Activated CD8-positive, alpha-beta memory T cell treated with anti-CD3 and anti-CD28 coated beads for 1 hour (primary cell): ENCODE measurements at places on chromosomes 12 and 14.

DNA sequence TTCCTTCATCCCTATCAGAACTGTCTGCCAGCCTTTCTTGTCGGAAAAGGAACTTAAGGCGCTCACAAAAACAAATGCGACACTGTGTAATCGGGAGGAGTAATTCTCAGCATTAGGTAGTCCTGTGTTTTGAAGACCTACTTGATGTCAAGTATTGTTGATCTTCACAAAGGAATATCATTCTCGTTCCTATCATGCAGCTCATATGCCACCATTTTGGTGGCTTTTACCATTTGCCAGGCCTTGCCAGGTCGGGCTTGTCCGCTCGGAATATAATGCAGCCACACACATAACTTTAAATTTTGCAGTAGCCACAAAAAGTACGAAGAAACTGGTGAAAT, 903 bp upstream of the PPP4R3A start:
- no peak for DNase-seq

DNA sequence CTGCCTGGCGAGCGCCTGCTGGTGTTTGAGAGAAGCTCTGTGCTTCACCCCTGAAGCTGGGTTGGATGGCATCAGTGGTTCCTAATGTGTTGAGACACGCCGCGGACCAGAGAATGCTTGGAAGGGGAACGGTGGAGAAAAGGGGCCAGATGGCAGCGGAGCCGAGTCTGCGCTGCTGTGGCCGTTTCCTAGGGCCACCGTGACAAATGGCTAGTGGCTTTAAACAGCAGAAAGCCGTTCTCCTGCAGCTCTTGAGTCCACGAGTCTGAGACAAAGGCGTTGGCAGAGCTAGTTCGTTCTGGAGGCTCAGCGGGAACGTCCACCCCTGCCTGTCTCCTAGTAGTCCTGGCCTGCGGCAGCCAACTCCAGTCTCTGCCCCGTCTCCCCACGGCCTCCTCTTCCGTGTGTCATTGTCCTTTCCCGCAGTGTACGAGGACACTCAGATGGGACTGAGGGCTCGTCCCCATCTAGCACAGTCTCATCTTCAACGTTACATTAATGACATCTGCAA, 103.6 kb downstream of the ADGRD1 start:
- DNase-seq: no peak

- DNase-seq: no peak
These were observed 179.6 kb downstream of the RASSF9 start for GRCh38 chr12:85656561-85656960.

DNA sequence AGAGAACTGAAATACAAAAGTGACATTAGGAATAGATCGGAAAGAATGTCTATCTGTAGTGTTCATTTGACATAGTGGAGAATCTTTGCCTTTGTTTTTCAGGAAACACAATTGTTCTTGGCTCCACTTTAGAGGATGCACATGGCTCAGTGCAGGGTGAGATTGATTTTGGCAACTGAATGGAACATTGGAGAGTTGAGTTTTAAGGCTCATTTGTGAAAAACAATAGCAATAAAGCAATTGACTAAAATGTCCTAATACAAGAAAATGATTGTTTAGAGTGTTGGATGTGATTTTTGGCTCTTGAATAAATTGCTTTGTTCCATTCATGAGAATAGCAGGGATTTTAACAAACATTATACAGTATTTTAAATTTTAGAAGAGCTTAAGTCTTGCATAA, 116.4 kb downstream of the SLC38A1 start:
- DNase-seq: no peak

GRCh38 chr14:39322807-39323206, 89.1 kb downstream of the MIA2 start:
- DNase-seq: no peak

DNA sequence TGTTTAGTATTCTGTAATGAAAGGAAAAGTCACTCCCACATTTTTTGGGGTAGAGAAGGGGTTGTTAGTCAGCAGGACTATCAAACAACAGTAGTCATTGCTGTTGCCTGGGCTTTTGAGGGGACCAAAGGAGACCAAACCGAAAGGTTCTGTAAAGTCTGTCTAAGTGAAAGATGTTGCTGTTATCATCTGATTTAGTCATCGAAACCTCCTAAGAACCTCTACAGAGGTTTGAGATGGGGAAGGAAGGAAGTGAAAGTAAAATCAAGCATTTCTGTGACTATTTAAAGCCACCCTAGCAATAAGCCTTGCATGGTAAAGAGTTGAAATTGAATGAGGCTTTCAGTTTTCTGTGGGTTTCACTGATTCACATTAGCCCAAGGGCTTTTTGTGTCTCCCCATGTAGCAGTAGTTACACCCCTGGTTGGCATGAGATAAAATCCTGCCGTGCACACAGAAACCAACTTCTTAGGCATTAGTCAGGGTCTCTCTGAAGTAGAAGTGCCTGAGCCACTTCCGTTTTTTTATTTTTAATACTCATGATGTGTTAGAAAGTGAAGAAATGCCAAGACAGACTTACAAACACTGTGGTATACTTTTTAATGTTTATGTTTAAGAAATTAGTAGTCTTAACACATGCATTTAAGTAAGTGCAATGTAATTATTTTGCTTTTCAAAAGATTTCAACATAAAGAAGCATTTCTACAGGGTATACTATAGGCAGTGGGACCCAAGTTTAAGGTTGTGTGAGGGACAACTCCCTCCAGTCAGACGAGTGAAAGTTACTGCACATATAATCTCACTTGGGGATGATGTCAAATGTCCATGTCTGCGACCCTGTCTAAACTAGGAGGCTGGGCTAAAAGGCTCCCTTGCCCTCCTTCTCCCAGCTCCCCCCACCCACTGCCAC, 50.4 kb downstream of the DYRK2 start:
- DNase-seq: no peak

GRCh38 chr14:88203291-88203690, 119.8 kb downstream of the KCNK10 start:
- DNase-seq: no peak

- DNase-seq: no peak
These were observed 350.4 kb downstream of the TRHDE start for GRCh38 chr12:72622556-72622955.

- DNase-seq: peak; percentile 12
These were observed 511 bp downstream of the ANO6 start for GRCh38 chr12:45216230-45216982.

- DNase-seq: no peak
These were observed 35.8 kb downstream of the BHLHE41 start for GRCh38 chr12:26088998-26089397.

- DNase-seq: no peak
These were observed 14.7 kb downstream of the SERPINA1 start for GRCh38 chr14:94373708-94374107.

DNA sequence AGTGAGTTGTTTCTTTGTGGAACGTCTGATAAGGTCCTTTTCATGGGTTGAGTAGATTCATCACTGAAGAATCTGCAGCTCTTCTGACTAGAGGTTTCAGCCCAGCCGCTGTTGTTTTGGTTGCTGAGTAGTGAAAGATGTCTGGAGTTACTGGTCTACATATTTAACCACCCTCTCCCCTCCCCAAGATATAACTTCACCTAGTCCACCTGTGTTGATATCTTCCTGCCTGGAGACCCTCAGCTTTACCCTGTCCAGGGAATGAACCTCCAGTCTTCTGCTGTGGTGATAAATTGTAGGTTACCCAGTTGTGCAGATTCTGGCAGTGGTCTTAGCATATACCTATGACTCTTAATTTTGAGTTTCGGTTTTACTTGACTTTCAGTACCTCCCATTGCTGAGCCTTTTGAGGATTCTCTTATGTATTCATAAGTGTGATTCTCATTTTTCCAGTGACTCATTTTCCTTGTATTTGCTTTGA, 62.9 kb downstream of the CCDC91 start:
- DNase-seq: no peak

- DNase-seq: no peak
These were observed 99.7 kb downstream of the FGD4 start for GRCh38 chr12:32499048-32499447.

GRCh38 chr12:93107514-93108312, 178.6 kb upstream of the EEA1 start:
- no peak for DNase-seq

DNA sequence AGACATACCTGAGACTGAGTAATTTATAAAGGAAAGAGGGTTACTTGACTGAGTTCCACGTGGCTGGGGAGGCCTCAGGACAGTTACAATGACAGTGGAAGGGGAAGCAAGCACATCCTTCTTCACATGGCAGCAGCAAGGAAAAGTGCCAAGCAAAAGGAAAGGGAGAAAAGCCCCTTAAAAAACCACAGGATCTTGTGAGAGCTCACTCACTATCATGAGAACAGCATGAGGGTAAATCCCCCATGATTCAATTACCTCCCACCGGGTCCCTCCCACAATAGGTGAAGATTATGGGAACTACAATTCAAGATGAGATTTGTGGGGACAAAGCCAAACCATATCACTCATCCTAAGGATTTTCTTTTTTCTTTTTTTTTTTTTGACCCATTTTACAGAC, 177.8 kb upstream of the EEA1 start:
- no peak for DNase-seq

DNA sequence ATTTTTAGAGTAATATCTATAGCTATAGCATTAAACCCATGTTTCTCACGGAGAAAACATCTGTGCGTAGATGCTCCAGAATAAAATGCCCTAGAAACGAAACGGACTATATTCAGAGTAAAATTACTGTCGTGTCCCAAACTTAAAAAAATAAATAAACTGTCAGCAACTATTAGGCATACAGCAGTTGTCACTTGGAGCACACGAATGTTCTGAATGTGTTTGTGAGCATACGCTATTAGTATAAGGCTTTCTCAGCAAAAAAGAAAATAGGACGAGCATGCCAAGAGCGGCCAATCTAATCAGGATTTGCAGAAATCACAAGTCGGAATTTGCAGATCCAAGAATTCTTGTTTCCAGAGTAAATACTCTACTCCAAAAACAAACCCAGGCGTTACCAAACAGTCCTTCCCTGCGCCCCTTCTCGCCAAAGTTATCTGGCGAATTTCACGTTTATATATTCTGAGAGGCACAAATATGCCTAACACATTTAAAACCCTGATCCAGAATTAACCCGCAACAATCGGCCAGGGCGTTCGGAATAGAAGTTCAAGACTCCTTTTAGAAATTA, 836 bp downstream of the PTPN21 start:
- DNase-seq: no peak

DNA sequence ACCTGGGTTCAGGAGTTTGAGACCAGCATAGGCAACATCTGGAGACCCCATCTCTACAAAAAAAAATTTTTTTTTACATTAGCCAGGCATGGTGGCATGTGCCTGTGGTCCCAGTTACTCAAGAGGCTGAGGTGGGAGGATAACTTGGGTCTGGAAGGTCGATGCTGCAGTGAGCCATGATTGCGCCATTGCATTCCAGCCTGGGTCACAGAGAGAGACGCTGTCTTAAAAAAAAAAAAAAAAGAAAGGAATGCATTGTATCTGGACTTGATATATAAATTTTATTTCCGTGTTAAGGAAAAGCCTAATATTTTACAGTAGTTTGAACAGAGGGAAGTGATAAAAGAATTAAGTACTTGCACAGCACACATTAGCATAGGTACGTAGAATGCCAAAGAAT, 97.2 kb downstream of the ZC3H14 start:
- DNase-seq: no peak

GRCh38 chr14:23062002-23062401, 4.7 kb upstream of the CDH24 start:
- DNase-seq: no peak

- no peak for DNase-seq
These were observed 9.3 kb upstream of the PRIMA1 start for GRCh38 chr14:93797536-93797935.

GRCh38 chr12:57069523-57069922, 9.1 kb downstream of the NEMP1 start:
- DNase-seq: no peak

DNA sequence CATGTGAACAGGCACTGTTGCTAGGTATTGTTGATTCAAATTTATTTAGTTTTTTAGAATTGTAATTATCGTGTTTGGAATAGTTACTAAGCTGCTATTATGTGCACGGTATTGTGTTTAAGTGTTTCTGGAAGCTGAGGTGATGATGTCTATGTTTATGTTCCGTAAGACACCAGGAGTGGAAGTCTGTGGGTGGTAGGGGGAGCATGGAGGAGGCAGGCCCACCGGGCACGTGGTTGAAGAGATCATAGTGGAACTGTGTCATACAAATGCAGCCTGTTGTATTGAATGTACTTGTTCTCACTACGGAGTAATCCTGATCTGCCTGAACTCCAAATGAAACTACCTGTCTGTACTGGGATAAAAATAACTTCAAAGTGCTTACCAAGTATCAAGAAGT, 36.1 kb upstream of the STXBP6 start:
- no peak for DNase-seq

DNA sequence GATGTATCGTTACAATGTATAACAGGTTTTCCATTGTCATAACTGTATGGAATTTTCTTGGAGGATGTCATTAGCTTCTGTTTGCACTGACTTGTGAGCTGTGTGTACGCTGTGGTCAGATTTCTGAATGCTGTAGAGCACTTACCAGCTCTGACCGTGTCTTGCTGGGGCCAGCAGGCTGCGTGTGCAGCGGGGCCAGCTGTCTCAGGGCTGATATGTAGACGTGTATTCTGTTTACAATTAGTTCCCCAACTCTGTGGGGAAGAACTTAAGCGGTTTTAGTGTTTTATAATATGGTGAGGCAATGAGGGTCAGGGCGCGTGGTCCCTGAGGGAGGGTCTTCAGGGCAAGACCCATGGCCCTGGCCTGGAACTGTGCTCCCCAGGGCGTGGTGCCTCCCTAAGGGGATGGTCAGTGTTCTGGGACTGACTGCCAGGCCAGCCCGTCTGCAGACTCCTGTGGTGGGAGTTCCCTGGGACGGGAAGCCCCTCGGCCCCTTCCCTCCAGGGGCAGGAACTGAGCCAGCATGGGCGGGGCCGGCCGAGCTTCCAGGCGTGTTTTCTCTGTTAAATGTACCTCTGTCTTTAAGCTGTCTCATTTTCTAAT, 18.7 kb downstream of the XRCC3 start:
- no peak for DNase-seq

DNA sequence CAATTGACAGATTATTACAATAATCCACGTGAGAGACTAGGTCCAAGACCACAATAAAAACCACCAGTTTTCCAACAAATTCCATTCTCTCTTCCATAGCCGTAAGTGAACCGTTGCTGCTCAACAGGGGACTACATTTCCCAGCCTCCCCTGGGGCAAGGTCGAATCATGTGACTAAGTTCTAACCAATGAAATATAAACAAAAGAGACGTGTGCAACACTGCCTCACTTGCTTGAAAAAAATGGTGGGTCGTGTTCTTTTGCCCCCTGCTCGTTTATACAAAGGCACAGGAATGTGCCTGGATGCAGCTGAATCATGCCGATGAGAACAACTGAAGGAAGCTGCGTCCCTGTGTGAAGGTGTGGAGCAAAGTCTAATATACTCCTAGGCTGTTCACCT, 51.1 kb downstream of the HSPB8 start:
- DNase-seq: no peak

- DNase-seq: no peak
These were observed 20.9 kb downstream of the SYNE3 start for GRCh38 chr14:95495538-95496025.

DNA sequence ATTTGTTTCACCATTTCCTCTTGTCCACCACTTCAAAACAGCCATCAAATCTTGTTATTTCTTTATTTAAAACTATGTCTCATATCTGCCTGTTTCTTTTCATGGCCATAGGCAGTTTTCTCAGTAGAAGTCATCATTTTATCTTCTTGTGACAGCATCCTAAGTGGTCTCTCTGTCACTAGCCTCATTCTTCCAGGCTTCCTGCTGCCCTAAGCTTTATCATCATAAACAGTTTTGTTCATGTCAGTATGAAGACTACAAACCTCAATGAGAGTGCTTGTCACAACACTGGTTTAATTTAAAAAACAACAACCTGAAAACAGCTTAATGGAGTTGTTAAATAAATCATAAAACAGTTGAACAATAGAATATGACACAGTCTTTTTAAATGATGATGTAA, 387.8 kb upstream of the RPL10L start:
- no peak for DNase-seq
